ENCODE measurements at places on chromosomes 2 and 18. TPM values are rescaled to one million over a fixed set of nuclear protein-coding genes. Genes with fewer than 3 reads are reported as not detected.
A peak's percentile ranks its signal among the peaks of the same experiment; 100 is the strongest.

DNA sequence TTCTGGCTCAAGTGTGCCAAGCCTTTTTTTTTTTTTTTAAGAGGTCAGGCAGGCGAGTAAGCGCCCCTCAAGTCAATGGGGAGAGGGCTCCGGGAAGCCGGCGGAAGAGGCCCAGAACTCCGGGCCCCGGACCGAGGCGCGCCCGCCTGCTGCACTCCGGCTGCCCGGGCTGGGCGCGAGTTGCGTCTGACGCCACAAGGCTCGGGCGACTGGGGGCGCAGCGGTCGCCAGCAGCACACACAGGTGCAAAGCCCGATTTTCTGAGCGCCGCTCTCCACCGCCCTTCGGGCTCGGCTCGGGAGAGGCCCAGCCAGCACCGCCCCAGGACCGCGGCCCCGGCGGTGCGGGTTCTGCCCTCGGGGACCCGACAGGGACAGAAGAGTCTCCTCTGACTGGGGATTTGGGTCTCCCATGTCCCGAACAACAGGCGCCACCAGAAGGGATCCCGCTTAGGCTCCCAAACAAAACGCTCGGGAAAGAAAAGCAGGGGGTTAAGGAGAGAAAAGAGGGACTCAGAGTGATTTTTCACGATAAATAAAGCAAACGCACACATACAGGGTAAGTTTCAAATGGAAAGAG, 787 bp downstream of the ERBB4 start:
- peaks cover 10% of the 10 kb centered on the region for H3K4me1 ChIP-seq
- peak overlapping the region; percentile 77 for H3K4me3 ChIP-seq
- no peak for DNase-seq
- H3K27ac ChIP-seq: no peak overlapping the region

DNA sequence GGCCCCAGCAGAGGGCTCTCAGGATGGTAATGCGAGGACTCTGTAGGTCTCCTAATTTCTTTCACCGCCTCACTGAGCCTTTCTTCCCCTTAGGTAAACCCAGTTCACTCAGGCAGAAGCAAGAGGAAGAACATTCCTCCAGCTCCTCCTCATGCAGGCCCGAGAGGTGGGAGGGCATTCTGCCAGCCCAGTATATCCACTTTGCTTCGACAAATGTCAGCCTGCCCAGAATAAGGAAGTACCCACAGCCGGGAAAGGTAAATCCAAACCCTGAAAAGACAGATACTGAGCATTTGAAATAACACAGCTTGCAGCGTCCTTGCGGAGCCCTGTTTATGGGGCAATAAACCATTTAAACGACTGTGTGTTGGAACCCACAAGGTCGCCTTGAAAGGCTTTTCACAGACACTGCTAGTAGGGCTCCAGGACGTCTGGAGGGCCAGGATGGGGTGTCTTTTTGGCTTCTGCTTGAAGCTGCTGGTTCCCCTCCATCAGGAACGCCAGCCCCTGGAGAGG, 63.0 kb upstream of the STPG4 start:
- no peak overlapping the region for H3K27ac ChIP-seq
- H3K36me3 ChIP-seq: no peaks in the 10 kb centered on the region
- no peaks in the 10 kb centered on the region for H3K4me1 ChIP-seq

- no peaks in the 10 kb centered on the region for H3K27me3 ChIP-seq
- peak within 1 kb of the TSS; percentile 83 for H3K27ac ChIP-seq
- H3K4me1 ChIP-seq: peaks cover 14% of the 10 kb centered on the region
- DNase-seq: no peak
- H3K36me3 ChIP-seq: no peaks in the 10 kb centered on the region
- H3K4me3 ChIP-seq: peak within 1 kb of the TSS; percentile 92
Measured at GRCh38 chr2:27086724-27087593, at the start of gene KHK. KHK (plus strand) TSS chr2:27086772; CDS start chr2:27087260, 488 bp downstream.

DNA sequence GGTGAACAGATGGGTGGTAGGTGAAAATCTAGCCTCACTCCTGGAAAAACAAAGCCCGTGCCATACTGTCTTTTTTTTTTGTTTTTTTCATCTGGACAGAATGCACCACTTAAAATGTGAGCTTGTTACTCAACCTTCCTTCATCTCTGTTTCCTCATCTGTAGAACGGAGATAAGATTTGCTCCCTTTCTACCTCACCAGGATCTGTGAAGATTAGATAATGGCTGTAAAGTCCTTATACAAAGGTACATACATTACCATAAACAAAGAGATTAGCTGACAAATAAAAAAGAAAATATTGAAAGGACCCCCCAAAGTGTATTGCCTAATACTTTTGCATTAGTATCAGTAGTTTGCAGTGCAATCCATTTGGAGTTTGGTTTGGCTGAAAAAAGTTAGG, 75.4 kb upstream of the ZEB2 start:
- peaks cover 3% of the 10 kb centered on the region for H3K4me1 ChIP-seq
- no peak for DNase-seq
- H3K27me3 ChIP-seq: peaks cover 11% of the 10 kb centered on the region
- no peak overlapping the region for H3K4me3 ChIP-seq
- H3K36me3 ChIP-seq: no peaks in the 10 kb centered on the region

GRCh38 chr2:28368357-28368798, 24.3 kb upstream of the FOSL2 start:
- H3K27ac ChIP-seq: peak overlapping the region; percentile 83
- no peak for DNase-seq
- H3K4me1 ChIP-seq: peaks cover 53% of the 10 kb centered on the region
- no peaks in the 10 kb centered on the region for H3K27me3 ChIP-seq

DNA sequence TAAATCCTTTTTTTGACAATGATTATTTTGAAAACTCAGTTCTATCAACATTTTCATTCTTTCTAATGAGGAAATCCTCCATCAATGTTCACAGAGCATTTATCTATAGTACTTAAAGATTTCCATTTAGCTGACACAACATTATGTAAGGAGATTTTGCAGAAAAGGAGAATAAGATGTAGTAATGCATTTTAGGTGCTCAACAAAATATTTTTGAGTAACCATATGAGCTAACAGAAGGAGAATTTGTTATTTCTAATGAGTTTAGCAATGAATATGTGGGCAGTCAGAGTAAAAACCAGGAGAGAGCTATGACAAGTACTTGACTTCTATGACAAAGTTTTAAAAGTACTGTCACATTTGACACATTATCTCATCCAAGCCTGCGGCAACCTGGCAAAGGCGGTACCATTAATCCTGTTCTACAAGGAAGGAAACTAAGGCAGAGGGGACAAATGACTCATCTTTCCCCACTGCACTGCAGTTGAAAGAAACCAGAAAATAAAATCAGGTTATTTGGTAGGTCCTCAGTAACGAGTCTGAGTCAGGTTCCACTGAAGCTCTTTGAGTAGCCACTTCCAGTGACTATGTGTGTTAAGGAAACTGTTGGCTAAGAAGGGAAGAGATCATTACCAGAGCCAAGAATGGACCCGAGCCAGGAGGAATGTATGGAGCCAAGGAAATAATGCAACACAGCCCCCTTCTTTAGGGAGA, 134.1 kb upstream of the ITGB6 start:
- peak overlapping the region; percentile 9 for H3K4me3 ChIP-seq
- H3K4me1 ChIP-seq: peaks cover 78% of the 10 kb centered on the region
- H3K27me3 ChIP-seq: no peaks in the 10 kb centered on the region
- peak overlapping the region; percentile 91 for H3K27ac ChIP-seq

GRCh38 chr2:237315170-237315828, 98.7 kb downstream of the COL6A3 start:
- H3K4me3 ChIP-seq: no peak overlapping the region
- no peak overlapping the region for H3K27ac ChIP-seq
- peaks cover 2% of the 10 kb centered on the region for H3K4me1 ChIP-seq

Gene CNTNAP5
- not detected for total RNA-seq

Measured in T-helper 17 cell (primary cell).